ENCODE measurements at places on chromosomes 2 and 18.

DNA sequence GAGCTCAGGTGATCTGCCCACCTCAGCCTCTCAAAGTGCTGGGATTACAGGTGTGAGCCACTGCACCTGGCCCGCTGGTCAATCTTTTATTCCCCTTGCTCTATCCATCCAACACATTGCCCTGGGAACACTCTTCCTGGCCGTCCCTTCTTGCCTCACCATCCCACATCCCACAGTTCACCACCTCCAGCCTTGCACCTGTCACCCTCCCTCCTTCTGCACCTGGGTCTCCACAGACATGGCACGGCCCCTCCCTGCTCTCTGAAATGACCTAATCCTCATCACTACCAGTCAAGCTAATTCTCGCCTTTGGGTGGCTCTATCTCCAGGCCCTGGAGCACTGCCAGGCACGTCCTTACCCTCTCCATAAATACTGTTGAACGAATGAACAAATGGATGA lies 116.9 kb upstream of the TEX51 start:
- no peak for DNase-seq

- DNase-seq = no peak
Measured at GRCh38 chr2:95361216-95361980, 41.1 kb upstream of the FAHD2A start.

DNA sequence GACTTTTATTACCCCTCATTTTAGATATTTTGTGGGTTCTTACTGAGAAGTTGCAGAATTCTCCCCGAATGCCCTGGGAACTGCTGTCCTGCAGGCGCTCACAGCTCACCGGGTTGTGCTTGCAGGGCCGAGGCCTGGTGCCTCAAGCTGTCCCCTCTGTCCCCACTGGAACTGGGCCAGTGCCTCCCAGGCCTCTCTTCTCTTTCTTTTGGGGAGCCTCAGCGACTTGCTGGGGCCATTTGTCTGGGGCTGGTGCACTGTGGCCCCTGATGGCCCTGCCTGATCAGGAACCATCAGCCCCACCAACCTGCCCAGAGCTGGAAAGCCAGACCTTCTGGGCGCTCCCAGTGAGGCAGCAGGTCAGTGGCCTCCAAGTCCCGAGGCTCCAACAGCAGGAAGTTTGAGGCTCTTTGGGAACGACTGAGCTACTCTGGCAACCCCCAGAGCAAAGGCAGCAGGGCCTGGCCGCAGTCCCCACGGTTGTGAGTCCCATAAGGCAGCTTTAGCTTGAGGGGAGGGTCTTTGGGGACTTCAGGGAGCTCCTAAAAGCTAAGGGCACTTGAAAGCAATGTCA lies 14.7 kb upstream of the NEU4 start:
- no peak for DNase-seq

GRCh38 chr2:235666213-235666781 lies 172.5 kb downstream of the AGAP1 start:
- no peak for DNase-seq

DNA sequence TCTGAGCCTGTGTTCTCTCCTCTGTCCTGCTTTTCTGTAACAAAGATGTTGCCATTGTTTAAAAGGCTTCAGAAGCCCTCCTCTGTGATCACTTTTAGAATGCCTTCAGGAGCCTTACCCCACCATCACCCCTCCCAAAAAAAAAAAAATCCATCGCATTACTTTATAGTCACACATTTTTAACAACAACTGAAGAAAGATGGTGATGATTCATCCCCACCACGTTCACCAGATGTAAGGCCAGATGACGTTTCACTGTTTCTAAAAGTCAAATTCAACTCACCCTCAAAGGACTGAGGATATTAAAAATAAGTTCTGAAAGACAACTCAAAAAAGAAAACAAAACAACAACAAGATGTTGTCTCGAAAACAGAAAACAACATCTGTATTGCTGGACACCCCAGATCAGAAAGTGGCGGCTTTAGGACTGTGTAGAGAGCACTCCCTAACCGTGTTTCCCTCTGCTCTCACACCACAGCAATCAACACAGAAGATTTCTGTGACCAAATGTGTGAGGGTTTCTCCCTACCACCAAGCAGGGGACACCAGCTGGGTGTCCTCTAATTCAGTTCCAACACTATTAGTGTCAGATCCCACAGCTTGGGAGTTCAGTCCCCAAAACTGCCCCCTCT lies 61.9 kb upstream of the CREB1 start:
- no peak for DNase-seq

GRCh38 chr2:105770149-105770548 lies 25.4 kb downstream of the NCK2 start:
- no peak for DNase-seq

- no peak for DNase-seq
Measured at GRCh38 chr18:48186131-48186766, 222.9 kb downstream of the ZBTB7C start.

DNA sequence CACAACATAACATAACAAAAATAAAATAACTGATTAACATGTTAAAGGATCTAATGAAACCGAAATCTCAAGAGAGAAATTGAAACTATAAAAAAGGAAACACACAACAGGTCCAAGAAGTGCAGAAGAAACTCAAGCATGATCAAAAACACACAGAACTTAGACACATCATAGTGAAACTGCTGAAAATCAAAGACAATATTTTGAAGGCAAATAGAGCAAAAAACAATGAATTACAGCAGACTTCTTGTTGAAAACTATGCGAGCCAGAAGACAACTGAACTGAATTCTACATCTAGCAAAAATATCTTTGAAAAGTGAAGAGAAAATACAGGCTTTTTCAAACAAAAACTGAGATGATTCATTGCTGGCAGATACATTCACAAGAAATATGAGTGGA lies 61.3 kb downstream of the UGP2 start:
- no peak for DNase-seq

GRCh38 chr2:31318361-31319336 lies 84.7 kb downstream of the EHD3 start:
- no peak for DNase-seq

DNA sequence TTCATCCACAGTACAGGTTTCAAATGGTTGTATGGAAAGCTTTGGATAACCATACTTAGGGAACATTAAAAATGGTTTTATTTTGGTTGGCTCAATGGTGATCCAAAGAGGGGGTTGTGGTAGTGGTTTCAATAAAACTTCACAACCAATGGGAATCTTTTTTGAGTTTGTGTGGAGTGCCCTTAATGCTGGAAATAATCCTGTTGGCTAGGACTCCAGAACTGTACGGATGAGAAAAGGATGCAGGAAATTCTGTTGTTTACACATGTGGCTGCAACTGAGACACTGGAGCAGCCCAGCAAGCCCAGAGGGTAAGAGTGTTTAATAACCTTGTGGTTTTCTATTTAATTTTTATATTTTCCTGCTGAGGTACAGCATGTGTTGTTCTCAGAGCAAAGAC lies at the start of gene CCDC102B:
CCDC102B (plus strand) TSS at position 210 of the 400 bp plus-strand sequence. CDS start 38,684 bp downstream, outside the sequence.
- no peak for DNase-seq

- peak; percentile 54 for DNase-seq
Measured at GRCh38 chr2:165573534-165574461, 104.3 kb downstream of the CSRNP3 start.

DNA sequence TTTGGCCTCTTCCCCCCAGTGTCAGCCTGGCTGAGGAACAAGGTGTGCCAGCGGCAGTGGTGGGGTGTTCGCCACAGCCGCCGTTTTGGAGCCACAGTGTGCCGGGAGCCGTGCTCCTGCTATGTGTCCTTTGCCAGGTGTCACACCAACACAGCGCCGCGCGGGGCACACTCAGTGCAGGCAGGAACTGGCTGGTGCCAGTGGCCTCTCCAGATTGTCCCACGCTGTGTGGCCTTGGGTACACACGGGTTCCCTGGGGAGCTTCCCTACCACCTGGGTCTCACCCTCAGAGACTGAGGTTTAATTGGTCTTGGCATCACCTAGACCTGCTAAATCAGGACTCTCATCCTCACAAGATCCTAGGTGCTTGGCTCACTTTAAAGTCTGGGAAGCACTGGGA lies 171.6 kb downstream of the LDLRAD4 start:
- DNase-seq = no peak

GRCh38 chr2:224369028-224369632 lies 32.8 kb downstream of the FAM124B start:
- DNase-seq = no peak

GRCh38 chr2:231139796-231140195 lies 15.0 kb upstream of the HTR2B start:
- no peak for DNase-seq

DNA sequence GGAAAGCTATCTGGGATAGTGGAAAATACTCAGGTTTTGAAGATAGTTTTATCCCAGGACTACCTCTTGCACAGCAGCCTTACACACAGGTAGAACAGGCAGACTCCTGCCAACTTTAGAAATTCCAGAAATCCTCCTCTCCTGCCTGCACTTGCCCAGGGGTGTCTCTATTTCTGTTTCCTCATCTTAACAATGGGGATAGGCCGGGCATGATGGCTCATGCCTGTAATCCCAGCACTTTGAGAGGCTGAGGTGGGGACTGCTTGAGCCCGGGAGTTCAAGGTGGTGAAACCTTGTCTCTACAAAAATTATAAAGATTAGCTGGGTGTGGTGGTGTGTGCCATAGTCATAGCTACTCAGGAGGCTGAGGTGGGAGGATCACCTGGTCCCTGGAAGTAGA lies 117.0 kb upstream of the ARL5A start:
- DNase-seq = no peak

GRCh38 chr2:12110074-12110473 lies 363.6 kb downstream of the LPIN1 start:
- DNase-seq = no peak

DNA sequence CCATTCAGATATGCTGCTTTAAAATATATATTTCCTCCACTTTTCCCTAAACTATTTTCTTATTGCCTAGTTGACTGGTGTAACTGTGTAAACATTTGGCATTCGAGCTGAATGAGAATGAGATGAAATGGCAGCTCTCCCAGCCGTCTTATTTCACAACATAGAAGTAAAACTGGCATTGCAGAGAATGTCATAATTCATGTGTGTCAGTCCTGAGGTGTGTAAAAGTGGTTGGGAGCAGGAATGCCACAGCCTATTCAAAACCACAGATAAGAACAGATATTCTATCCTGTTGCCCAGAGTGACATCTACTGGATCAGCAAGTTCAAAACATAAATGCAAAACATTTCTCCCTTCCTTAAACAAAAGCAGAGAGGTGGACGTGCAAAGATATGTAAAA lies 565.5 kb upstream of the CHAC2 start:
- DNase-seq = no peak

DNA sequence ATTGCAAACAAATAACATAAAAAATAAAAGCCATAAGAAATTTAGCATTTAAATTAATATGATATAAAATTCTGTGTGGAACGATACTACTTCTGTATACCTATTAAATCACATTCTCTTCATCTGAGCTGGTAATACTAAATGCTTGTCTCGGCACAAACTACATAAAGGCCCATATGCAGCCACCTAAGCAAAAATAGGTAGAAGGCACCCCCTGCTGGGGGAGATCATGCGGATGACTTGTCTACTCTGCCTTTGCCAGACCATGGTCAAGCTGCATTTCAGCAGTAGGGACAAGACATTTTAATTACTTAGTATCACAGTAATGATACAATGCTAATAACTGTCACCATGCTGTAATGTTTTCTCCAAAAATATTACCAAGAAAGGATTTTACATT lies 108.0 kb downstream of the CDH19 start:
- DNase-seq = no peak
